ENCODE measurements at places on chromosomes 3 and 15.

DNA sequence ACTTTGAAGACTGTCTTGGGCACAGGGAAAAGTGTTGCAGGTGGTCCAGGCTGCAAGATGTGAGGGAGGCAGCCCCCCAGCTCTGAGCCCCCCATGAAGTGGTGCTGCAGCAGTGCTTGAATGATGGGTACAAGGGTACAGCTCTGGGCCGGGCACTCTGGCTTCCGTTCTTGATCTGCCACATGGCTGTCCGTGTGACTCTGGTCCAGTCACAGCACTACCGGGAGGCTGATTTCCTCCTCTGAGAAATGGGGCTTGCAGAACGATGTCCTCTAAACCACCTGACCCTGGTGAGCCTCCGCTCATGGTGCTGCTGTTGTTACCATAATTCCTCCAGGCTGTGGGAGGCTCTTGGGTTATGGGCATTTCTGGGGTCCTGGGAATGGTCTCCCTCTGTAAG is 75.1 kb downstream of the FBLN2 start:
- no peak for DNase-seq

- no peak for DNase-seq
Measured at GRCh38 chr3:35932995-35933394, 293.7 kb downstream of the ARPP21 start.

DNA sequence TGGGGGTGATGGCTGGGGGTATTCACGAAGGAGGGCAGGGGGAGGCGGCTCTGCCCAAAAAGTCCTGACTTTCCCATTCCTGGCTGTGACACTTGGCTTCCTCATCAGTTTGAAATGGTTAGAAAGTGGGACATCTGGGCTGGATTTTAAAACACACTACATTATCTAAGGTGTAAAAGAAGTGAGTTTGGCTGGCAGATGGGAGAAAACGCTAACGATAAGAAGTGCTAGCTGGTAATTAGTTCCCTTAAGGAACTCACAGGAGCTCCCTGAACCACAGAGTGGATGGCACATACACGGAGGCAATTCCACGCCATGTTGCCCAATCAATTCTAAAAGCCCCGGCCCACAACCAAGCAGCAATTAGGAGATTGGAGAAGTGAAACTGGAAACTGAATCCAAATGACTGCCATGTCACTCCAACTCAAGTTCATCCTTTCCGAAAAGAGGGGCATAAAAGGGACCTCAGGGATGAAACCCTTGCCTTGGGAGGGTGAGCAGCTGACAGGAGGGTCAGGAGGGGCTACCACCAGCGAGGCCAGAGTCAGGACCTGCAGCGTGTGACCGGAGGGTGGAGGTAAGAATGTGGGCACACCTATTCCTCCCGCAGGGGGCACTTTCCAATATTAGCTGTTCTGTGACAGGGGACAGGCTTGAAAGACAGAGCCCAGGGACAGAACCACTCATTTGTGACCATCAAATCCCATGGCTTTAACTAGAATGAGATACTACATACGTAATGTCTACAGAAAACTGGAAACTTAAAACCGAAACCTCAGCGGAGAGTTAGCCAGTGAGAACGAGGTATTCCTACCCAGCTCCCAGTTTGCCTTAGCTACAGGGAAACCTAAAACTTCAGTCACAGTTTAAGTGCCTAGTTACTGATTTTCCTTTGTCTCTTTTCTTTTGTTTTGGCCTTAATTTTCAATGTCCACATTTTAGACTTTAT is 95.3 kb upstream of the OXTR start:
- no peak for DNase-seq

DNA sequence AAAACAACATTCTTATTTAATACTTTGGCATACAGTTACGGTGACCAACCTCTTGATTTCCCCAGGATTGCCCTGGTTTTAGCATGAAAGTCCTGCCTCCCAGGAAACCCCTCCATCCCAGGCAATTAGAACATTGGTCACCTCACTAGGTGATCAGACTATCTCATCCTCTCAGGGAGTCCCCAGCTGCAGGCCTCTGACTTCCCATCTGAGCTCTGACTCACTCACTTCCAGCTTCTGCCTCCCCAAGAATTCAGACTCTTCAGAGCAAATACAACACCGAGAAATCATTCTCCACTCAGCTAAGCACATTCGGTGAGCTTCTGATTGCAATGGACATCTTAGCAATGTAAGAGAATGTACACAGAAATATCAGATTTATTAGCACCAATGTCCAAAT is 92.4 kb upstream of the HES1 start:
- DNase-seq: no peak

DNA sequence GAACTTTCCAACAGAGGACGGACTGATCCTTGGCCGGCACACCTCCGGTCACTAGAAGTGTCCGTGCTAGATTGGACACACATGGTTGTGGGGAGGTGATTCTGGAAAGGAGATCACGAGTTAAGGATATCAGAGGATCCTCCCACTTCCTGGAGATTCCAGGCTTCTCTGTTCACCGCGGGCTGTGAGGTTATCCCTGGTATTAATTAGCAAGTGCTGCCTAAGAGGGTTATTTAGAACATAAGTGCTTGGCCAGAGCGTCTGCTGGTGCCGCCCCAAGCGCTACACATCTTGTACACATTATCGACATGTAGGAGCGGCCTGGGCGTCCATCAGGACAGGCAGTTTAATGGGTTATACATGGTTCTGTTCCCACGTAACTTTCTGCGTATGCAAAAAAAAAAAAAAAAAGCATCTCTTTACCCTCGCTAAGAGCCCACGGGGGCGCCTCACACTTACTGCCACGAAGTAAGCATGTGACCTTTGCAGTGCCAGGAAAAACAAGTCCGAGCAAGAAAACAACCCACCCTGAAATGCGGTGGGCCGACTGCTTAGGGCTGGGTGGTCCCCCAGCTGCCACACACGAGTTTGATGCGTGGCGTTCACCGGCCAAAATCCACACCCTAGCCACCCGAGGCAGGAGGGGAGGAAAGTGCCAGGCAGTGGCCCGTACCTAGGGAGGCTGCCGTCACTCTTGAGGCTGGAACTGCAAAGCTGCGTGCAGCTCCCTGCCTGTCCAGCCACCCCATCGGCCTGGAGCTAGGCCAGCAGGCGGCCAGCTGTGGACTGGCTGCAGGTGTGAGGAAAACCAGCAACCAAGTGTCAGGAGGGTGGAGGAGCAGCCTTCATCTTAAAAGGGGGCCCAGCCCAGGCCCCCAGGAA is 78.0 kb downstream of the CPN2 start:
- DNase-seq: no peak

DNA sequence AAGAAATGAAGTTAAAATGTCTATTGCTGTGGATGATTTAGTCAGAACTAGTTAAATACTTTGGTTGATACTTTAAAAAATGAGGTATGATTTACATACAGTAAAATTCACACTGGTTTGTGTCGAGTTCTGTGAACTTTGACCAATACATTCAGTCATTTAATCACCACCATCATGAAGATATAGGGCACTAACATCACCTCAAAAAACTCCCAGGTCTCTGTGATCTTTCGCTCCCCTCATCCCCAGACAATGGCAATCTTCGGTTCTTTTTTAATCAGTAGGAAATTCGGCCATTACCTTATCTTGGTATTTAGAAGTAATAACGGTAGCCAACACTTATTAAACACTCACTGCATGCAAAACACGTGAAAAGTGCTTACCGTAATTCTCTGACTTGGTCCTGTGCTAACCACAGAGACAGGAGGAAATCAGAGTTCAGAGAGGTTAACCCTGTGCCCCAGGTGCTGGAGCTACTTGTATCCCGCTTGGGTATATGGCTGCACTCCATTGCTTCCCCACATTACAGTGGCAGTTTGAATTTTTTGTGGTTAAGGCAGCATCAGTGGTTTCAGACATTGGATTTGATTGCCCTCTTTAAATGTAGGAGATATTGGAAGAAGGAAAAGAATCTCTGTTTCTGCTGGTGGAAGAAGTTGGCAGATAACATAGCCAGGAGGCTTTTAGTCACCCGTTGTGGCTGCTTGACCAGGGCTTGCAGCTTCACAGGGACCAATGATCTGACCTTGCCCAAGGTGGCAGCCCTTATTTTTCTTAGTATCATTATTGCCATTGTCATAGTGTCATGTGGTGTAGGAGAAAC is 4.2 kb downstream of the PLCL2 start:
- DNase-seq: no peak

- no peak for DNase-seq
Measured at GRCh38 chr3:175041369-175041768, 182.2 kb downstream of the NAALADL2 start.

DNA sequence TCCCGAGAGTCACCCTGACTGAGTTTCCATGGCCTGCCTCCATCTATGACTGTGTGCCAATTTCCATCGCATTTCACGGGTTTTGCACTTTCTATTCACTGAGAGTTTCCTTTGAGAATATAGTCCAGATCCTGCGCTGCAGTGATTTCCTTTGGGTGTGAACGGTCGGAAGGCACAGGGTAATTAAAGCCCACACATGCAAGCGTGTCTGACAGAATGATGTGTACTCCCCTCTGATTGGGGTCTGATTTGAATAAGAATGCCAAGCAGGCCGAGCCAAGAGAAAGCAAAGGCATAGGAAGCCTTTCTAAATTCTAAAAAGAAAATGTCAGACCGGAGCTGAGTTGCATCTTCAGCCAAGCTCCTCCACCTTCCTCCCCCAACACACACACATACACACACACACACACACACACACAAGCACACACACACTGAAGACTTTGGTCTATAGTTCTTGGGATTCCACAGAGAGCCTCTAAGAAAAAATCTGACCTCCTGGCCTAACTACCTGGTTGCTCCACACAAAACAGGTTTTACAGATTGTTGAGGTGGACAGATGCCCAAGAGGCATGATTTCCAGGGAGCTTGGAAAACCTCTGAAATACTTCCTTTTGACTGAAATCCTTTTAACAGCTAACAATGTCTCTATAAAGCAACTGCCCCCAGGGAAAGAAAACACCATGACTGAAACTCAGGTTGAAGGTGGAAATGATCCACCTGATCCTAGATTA is 59.7 kb upstream of the LRRN1 start:
- DNase-seq: no peak

DNA sequence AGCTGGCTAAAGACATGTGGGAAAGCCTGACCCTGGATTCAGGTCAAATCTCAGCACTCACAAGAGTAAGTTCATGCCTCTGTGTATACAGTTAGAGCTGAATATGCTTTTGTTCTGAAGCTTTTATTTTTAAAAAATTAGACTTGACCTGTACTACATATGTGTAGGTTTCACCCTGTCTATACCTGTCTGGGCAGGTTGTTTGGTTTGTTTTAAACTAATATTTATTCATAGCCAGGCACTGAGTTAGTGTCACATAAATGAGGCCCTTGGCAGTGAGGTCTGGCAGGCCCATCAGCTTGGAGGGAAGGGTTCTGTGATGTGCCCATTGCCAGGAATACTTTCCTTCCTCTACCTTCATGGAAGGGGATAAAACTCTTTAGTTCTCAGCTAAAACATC is 1.9 kb downstream of the DNAJA4 start:
- DNase-seq: no peak

GRCh38 chr15:94205366-94205765 is 26.0 kb upstream of the MCTP2 start:
- no peak for DNase-seq

GRCh38 chr15:95368755-95369601 is 961.5 kb upstream of the NR2F2 start:
- DNase-seq: no peak

DNA sequence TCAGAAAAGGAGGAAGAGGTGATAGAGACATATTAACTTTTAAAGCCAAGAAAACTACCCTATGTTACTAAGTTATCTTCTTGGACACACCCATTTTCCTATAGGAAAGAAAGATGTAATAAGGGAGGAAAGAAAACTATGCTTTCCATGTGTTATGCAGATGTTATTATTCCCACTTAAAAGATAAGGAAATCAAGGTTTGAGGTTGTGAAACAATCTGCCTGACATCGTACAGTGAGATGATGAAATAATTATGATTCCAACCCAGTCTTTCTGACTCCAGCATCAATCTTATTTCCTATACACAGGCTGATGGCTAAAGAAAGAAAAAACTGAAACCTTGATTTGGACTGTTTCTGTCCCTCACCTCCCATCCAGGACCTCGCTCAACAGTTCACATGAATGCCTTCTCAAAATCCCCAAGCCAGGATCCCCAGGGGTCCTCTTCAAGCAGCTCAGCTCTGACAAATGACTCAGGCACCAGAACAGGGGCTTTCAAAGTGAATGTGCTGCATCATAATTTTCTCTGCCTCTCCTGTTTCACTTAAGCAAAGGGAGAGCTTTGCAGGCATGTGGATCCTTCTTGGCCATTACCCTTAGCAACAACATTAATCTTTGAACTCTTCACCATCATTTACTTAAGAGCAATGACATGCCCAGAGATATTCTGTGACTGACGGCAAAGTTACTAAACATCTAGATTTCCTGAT is 12.4 kb upstream of the EID1 start:
- DNase-seq: no peak

DNA sequence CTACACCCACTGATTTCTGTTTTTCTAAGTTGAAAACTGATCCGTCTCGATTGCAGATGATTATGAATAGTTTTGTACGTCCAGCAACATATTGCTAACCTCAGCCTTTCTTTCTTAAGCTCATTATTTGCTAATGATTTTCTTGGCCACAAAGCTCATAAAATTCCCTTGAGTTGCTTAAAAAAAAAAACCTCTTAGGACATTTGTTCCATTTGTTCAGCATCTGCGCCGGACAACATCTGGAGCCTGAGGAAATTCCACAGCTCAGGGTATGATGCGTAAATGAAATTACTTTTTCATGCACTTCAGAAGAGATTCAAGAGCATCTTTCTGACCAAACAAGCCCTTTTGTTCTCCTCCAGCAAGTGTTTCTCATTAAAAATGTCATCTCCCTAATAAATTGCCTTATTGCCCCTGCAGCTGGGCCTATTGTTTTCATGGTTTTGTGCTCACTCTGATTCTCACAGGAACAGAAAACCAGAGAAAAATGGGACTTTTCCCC is 249.1 kb upstream of the MCTP2 start:
- DNase-seq: no peak

DNA sequence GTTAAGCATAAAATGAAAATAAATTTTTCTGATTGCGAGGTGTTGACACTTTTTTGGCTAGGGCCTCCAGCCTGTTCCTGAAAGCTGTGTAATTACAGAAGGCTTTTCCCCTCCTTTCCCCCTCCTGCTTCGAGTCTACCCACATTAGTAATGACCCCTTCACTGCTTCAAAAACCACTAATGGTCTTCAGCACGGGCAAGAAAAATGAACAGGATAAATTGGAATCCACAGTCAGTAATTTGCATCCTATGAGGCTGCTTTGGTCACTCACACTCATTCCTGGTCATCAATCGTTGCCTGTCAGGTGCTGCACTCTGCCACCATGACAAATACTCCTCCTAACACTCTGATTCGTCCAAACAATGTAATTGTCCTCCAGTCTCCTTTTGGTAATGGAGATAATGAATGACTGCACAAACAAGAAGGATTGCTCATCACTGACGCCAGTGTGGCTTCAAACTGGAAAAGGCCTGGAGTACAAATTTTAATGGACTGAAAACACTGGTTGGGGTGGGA is 148.6 kb downstream of the MEIS2 start:
- DNase-seq: no peak

DNA sequence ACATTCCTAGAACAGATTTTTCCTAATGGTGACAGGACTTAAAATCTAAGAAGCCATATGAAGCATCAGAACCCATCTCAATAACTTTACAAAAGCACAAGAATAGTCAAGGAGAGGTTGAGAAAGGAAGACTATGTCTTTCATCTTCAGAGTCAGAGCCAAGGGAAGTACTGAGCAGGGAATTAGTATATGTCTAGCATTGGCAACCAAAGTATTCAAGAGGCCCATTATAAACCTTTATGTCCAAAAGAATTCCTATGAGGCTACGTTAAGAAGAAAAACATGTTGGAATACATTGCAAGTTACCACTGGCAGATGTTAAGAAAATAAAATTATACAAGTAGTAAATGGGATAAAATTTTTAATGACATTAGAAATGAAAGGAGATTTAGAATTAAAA is 150.5 kb downstream of the MAGI1 start:
- no peak for DNase-seq

GRCh38 chr3:186180151-186180550 is 71.3 kb upstream of the ETV5 start:
- no peak for DNase-seq

Data from stimulated activated CD4-positive, alpha-beta T cell treated with anti-CD3 and anti-CD28 coated beads, Interleukin-2, amount 100 ng/mL, for 4 hours (primary cell).